Left lung (tissue), 14 donors: ENCODE measurements at places on chromosomes 6 and 20.

DNA sequence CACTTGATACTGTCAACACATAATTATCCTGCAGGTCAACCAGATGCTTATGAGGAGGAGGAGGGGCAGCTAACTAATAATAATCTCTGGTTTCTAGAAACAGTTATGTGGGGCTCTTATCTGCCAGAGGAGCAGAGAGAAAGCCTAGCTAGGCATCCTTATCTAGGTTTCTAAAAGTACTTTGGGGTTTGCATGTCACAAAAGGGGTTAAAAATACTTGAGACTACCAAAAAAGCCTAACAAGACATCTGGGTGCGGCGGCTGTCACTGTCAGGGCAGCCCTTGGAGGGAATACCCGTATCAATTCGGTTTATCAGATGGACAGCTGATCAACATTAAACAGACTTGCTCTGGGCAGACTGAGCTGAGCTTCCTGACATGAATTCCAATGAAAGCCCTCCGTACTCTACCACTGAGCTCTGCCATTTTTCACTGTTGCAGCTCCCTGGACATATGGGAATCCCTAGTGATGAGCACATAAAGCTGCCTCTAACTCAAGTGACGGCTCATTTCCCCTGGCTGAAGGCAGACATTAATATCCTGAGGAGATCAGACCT, 166.6 kb downstream of the PDSS2 start:
- no peak for DNase-seq

GRCh38 chr20:26209171-26209941, 512.7 kb upstream of the ZNF337 start:
- no peak for DNase-seq

- no peak for DNase-seq
Observed at GRCh38 chr20:43904827-43905177, 9.8 kb upstream of the TOX2 start.

- no peak for DNase-seq
Observed at GRCh38 chr6:164294047-164294784, 879.7 kb downstream of the QKI start.

DNA sequence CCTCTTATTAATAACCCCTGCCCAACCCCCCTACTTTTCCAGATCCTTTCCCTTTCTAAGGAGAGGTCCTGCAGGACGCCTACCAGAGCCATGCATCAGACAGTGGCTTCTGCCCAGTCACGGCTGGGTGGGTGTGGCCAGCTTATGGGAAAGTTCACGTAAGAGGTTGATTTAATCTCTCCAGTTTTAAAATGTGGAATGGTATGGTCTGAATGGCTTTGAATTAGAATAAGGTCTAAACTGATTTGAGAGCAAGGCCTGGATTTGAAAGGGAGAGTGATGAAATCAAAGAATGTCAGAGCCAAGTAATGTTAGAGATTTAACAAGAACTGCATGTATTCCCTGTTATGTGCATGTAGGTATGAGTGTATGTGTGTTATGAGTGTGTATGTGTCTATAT, 275.7 kb downstream of the PAX1 start:
- DNase-seq, result no peak

- DNase-seq, result no peak
Observed at GRCh38 chr6:111794300-111794699, 79.0 kb downstream of the FYN start.
